ENCODE measurements at places on chromosomes 12 and 14.

DNA sequence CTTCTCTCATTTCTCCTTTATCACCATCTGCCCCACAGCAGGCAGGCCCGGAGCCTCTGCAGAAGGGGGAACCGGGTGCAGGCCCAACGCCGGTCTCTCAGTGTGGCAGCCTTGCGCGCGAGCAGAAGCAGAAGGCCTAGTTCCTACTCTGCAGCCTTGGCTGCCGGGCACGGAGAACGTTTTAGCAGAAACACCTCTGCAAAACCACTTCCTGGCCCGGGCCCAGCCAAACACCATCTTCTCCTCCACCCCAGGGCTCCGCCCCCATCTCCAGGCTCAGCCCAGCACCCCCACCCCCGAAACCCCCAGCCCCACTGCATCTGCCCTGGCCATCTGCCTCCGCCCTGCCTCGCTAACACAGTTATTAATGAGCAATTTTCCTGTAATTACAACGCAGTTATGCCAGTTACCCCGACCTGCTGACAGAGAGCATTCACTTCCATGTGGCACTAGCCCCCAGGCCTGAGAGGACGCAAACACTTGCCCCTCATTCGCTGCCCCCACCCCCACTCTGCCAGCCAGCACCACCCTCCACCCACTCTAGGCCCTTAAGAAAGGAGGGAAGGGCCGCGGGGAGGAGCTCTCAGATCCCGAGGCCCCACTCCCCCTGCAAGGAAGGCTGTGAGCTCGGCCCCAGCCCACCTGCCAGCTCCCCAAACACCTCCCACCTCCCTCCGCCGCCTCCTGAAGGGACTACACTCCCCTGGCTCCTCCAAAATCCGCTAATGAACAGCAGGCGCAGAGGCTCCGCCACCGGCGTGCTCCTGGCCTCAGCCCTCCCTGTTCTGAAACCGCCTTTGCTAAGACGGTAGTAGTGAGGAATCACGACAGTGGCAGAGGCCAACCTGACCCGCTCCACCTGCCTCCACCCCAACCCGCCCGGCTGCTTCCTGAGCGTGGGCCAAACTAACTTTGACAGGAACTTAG is 44.7 kb upstream of the FBRSL1 start:
- DNase-seq: peak; percentile 95
- H3K4me1 ChIP-seq: peaks cover 46% of the 10 kb centered on the region
- no peaks in the 10 kb centered on the region for H3K27me3 ChIP-seq

DNA sequence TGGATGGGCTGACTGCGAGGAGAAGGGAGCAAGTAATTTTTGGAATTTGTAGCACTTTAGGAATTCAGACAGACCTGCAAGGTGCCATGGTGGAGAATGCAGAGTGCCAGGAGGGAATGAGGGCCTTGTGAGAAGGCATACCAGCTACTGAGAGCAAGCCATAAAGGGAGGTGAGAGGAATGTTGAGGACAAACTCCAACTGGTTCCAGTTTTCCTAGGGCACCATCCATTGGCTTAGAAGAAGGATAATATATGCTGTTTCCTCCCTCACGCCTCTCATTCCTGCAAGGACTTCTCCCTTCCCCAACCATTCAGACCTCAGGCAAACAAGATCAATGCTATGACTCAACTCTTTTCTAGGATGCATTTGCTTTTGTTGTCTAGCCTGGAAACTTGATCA is 11.2 kb upstream of the DAAM1 start:
- DNase-seq: no peak
- peaks cover 25% of the 10 kb centered on the region for H3K27me3 ChIP-seq
- no peaks in the 10 kb centered on the region for H3K36me3 ChIP-seq
- no peak overlapping the region for H3K4me3 ChIP-seq

DNA sequence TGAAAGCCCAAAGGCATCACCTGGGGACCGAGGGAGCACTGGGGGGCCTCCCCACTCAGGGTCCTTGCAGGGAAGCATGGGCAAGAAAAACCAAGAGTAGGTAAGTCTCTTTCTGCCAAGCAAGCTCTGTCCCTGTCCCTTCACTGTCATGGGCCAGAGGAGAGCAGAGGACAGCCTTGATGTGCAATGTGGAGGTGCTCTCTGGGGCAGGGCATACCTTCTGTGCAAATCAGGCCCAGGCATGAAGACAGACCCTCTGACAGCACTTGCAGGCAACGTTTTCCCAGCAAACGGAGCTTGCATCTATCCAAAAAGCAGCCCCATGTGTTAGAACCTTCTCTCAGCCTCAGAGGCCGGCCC is 192.5 kb upstream of the PWP1 start:
- no peaks in the 10 kb centered on the region for H3K27me3 ChIP-seq
- H3K4me3 ChIP-seq: no peak overlapping the region
- H3K36me3 ChIP-seq: no peaks in the 10 kb centered on the region
- H3K27ac ChIP-seq: no peak overlapping the region
- DNase-seq: no peak

DNA sequence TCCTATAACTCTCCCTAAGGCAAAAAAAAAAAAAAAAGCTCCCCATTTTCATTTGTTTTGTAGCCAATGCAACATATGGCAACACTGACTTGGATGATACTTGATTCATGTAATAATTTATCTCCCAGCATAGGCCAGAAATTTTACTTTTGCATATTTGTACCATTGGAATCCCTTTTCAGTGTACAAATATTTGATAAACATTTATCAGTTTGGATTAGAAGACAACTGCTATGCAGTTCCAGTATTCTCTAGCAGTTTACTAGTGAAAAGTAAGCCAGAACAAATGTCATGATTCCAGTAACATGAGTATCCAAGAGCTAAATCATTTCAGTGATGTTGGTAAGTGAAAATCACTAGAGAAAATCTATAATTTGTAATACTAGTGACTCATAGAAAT is 392.3 kb downstream of the CCER1 start:
- H3K27ac ChIP-seq: no peak overlapping the region
- no peaks in the 10 kb centered on the region for H3K4me1 ChIP-seq
- no peak overlapping the region for H3K4me3 ChIP-seq
- DNase-seq: no peak
- H3K27me3 ChIP-seq: no peaks in the 10 kb centered on the region

DNA sequence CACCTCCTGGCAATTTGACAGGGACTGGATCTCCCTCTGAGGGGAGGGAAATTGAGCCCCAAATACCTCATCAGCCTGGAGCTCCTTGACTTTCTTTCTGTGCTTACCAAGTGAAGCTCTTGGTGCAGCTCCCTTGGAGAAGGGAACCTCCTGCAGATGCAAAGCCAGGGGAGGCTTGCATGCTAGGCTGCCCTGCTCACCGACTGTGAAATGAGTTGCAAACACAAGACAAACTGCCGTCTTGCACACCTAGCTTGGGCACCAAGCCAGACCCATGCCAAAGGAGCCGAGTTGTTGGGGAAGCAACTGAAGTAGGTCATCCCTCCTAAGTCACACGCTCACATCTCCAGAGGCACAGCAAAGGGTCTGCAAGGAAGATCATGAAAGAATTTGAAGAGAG is 95.2 kb downstream of the GTF2A1 start:
- H3K4me3 ChIP-seq: no peak overlapping the region
- no peak for DNase-seq
- no peak overlapping the region for H3K27ac ChIP-seq
- H3K27me3 ChIP-seq: no peaks in the 10 kb centered on the region

DNA sequence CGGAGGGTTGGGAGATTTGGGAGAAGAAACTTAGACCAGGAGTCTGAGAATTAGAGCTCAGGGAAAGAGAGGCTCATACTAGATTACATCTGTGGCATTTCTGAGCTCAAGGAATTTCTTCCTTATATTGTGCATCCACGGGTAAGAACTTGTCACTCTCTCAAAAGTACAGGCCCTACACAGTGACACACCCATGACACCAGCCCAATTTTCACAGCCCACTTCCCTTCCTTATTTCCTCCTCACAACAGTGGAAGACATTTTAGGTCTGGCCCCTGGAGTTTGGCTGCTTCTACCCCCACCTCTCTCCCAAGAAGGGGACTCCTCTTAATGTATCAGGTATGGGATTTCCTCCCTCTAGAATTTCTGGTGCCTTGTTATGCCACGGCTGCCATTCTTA is 9.2 kb upstream of the ZNF385A start:
- no peaks in the 10 kb centered on the region for H3K27me3 ChIP-seq
- no peak overlapping the region for H3K4me3 ChIP-seq
- DNase-seq: no peak
- no peak overlapping the region for H3K27ac ChIP-seq

DNA sequence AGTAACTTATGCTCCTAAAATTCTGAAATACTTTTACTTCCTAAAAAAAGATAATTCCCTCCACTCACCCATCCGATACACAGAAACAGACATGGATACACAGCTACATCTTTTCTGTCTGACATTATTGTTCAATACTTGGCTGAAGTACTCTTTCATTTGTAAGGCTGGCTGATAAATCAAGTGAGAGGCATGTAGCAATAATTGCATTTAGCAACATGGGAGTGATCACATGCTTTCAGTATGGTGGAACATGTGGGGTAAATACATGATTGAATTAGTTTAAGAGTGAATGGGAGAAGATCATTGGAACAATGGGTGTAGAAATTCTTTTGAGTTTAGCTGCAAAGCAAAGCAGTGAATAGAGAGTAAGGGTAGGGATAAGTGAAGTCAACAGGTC is 25.6 kb downstream of the PTPRQ start:
- H3K4me3 ChIP-seq: no peak overlapping the region
- DNase-seq: no peak
- H3K36me3 ChIP-seq: no peaks in the 10 kb centered on the region
- no peak overlapping the region for H3K27ac ChIP-seq
- H3K4me1 ChIP-seq: no peaks in the 10 kb centered on the region
- no peaks in the 10 kb centered on the region for H3K27me3 ChIP-seq

- H3K27me3 ChIP-seq: no peaks in the 10 kb centered on the region
- no peaks in the 10 kb centered on the region for H3K36me3 ChIP-seq
- no peak overlapping the region for H3K27ac ChIP-seq
- H3K4me3 ChIP-seq: no peak overlapping the region
Measured at GRCh38 chr14:83485591-83485990, 1951.9 kb upstream of the SEL1L start.

DNA sequence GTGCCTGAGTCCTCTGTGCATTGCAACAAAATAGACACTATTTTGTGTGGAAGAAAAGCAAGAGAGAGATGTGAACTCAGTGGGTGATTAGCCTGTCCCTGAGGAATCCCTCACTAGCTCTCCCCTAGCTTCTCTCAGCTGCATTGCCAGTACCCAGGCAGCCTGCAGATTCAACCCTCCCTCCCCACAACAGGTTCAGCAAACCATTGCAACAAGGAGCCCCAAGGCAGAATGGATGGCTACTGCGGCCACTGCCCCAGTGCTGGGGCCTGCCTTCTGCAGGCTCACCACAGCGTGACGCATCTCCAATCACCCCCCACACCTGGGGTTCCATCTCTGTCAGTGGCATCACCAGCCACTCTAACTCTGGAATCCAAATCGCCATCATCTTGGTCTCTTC is 2.3 kb downstream of the CRACR2A start:
- no peaks in the 10 kb centered on the region for H3K27me3 ChIP-seq
- H3K4me3 ChIP-seq: no peak overlapping the region
- H3K36me3 ChIP-seq: peaks cover 12% of the 10 kb centered on the region
- no peak for DNase-seq

DNA sequence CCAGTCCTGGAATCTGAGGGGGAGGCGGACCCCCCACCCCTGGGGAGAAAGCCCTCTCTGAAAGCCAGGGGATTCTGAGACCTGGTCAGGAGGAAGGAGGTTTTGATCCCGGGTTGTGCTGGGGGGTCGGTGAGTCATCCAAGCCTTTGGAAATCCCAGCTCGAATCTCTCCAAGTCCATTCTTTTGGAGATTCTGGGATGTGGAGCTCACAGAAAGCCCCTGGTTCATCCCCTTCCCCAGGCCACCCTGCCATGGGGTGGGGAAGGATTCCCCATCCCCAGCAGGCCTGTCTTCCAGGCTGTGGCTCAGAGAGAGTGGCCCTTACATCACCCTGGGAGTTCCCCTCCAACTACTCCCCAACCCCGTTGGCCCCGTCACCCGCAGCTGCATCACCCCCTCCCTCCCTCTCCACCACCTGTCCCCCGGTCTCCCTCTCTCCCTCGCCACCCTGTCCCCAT is 14.3 kb downstream of the EXOC3L4 start:
- DNase-seq: no peak
- H3K27me3 ChIP-seq: peaks cover 2% of the 10 kb centered on the region
- no peaks in the 10 kb centered on the region for H3K36me3 ChIP-seq
- H3K4me1 ChIP-seq: peaks cover 6% of the 10 kb centered on the region
- H3K27ac ChIP-seq: no peak overlapping the region

GRCh38 chr12:47387994-47388393 is 308.2 kb upstream of the AMIGO2 start:
- no peaks in the 10 kb centered on the region for H3K36me3 ChIP-seq
- H3K27ac ChIP-seq: no peak overlapping the region
- H3K4me3 ChIP-seq: no peak overlapping the region
- no peaks in the 10 kb centered on the region for H3K27me3 ChIP-seq
- no peak for DNase-seq

GRCh38 chr14:95504135-95505029 is 12.1 kb downstream of the SYNE3 start:
- H3K27me3 ChIP-seq: no peaks in the 10 kb centered on the region
- H3K4me1 ChIP-seq: peaks cover 64% of the 10 kb centered on the region
- peak overlapping the region; percentile 31 for H3K27ac ChIP-seq
- peaks cover 38% of the 10 kb centered on the region for H3K36me3 ChIP-seq

DNA sequence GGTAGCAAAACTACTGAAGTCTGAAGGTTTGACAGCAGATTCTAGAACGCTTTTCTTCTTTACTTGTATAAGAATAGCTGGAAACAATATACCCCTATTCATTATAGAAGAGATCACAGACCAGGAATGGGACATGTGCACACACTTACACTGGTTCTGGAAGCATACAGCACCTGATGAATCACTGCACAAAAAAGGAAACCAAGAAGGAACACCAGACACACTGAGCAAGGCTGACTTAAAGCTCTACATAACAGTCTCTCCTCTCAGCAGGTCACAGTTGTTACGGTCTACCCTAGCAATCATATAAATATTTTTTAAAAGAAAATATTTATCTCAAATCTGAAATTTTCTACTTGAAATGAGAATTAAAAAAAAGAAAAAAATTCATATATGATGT is 13.5 kb downstream of the ATP2B1 start:
- H3K27me3 ChIP-seq: no peaks in the 10 kb centered on the region
- no peaks in the 10 kb centered on the region for H3K36me3 ChIP-seq
- H3K4me1 ChIP-seq: peaks cover 79% of the 10 kb centered on the region
- no peak for DNase-seq

- H3K36me3 ChIP-seq: no peaks in the 10 kb centered on the region
- peaks cover 23% of the 10 kb centered on the region for H3K4me1 ChIP-seq
- no peaks in the 10 kb centered on the region for H3K27me3 ChIP-seq
- DNase-seq: no peak
- no peak overlapping the region for H3K4me3 ChIP-seq
Measured at GRCh38 chr12:6070472-6071257, 53.8 kb downstream of the VWF start.
